ENCODE measurements at places on chromosomes 1 and 21.

DNA sequence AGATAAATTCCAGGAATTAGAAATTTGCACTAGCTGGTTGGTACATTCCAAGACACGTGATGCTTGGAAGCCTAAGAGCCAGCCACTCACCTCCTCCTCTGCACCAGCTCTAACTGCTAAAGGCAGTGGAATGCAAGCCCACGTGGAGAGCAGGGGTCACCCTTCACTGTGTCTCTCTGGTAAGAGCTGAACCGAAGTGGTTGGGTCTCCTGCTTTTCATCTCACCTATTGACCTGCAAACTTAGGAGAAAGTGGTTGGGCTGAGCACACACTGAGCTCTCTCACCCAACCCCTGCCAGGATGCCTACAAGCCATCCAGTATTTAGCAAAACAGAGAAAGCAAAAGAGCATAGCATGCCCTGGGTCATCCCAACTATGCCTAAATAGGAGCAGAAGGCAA is 19.3 kb downstream of the HAO2 start:
- no peak for DNase-seq

DNA sequence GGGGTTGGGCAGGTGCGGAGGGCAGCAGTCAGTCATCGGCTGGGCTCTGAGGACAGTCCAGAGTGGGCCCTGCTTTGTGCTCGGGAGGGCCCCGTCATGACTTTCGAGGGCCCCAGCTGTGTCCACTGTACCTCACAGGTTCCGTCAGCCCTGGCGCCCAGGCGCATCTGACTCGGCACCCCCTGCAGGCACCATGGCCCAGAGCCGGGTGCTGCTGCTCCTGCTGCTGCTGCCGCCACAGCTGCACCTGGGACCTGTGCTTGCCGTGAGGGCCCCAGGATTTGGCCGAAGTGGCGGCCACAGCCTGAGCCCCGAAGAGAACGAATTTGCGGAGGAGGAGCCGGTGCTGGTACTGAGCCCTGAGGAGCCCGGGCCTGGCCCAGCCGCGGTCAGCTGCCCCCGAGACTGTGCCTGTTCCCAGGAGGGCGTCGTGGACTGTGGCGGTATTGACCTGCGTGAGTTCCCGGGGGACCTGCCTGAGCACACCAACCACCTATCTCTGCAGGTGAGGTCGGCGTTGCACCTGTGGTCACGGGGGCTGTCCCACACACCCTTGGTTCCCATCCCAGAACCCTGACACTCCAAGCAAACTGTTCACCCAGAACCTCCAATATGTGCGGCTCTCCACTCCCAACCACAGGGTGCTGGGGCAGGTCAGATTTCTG is 7.8 kb downstream of the PODN start:
- DNase-seq: no peak

DNA sequence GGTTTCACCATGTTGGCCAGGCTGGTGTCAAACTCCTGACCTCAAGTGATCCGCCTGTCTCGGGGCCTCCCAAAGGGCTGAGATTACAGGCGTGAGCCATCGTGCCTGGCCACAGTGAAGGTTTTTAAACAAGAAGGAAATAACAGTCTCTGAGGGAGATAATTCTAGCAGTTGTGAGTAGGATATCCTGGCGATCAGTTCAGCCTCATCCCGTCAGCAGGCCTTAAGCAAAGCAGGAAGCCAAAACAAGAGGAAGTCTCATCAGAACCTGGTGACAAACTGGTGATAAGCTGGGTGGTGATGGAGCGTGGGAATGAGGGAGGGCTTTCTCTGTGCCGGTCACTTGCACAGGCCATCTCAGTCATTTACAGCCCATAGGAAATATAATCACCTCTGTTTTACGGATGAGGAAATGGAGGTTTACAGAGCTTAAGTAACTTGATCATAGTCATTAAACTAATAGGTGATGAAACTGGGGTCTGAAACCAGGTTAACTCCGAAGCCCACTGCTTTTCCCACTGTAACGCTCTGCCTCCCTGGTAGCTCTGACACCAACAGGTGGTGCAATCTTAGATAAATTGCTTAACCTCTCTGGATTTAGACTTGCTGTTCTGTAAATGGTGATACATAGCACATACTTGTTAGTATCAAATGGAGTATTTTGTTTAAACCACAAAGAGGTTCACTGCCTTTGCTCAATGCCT is 40.8 kb upstream of the A3GALT2 start:
- no peak for DNase-seq

- no peak for DNase-seq
These were observed 136.3 kb downstream of the GPR52 start for GRCh38 chr1:174584071-174584470.

GRCh38 chr1:44693900-44694299 is 19.4 kb downstream of the ARMH1 start:
- no peak for DNase-seq

GRCh38 chr1:3441410-3441847 is 13.0 kb upstream of the ARHGEF16 start:
- DNase-seq: no peak
